ENCODE measurements at places on chromosomes 1 and 21.

DNA sequence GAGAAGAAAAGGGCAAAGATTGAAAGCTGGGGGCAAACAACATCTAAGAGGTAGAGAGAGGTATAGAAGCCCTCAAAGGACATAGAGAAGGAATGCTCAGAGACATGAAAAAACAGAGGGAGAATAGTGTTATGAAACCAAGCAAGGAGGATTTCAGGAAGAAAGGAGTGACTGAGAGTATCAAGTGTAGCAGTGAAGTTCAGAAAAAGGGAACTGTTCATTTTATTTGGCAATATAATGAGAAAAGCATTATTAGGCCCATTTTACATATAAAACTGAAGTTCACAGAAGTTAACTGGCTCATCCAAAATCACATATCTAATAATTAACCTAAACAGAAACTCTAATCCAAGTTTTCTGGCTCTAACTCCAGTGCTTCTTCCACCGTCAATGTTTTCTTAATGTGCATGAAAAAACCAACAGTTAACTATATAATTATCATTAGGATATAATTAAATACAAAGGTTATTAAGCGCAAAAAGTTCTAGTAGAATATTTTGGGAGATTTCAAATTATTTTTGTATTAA is 17.7 kb downstream of the NEXN start:
- no peak for DNase-seq

- DNase-seq, result peak; percentile 6
These were observed 168.1 kb upstream of the EDN2 start for GRCh38 chr1:41652384-41653265.

DNA sequence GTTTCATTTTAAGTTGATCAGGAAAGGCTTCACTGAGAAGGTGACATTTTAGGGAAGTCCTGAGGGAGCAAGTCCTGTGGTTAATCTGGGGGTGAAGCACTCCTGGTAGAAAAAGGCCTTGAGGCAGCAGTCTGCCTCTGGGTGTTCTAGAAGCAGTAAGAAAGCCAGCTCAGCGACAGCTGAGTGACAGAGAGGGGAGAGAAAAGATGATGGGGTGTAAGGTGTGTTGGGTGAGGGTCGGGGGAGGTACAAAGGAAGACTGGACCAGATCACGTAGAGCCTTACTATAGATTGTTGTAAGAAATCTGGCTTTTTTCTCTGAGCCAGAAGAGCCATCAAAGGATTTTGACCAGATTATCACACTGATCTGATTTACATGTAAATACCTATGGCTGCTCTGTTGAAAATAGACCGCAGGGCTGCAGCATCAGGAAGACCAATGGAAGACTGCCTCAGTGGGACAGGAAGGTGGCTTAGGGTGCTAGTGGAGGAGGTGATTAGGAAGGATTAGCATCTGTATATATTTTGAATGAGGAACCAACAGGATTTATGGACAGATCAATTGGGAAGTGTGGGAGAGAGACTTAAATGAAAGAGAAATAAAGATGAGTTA is 131.2 kb downstream of the CDC7 start:
- no peak for DNase-seq

- DNase-seq, result no peak
These were observed 168.6 kb upstream of the KCNK2 start for GRCh38 chr1:214913966-214914365.

- no peak for DNase-seq
These were observed 144.0 kb downstream of the MAGI3 start for GRCh38 chr1:113534130-113534817.

All from left forelimb (tissue), 1 donor.